ENCODE measurements at places on chromosomes 12 and 14.

- no peak overlapping the region for H3K4me3 ChIP-seq
- H3K27ac ChIP-seq: no peak overlapping the region
- H3K27me3 ChIP-seq: no peaks in the 10 kb centered on the region
- H3K36me3 ChIP-seq: no peaks in the 10 kb centered on the region
- H3K4me1 ChIP-seq: peaks cover 16% of the 10 kb centered on the region
- DNase-seq: no peak
Observed at GRCh38 chr12:509500-509899, 49.8 kb downstream of the B4GALNT3 start.

- H3K27me3 ChIP-seq: peaks cover 9% of the 10 kb centered on the region
- H3K36me3 ChIP-seq: no peaks in the 10 kb centered on the region
- H3K4me3 ChIP-seq: no peak overlapping the region
Observed at GRCh38 chr14:100571837-100572236, 15.4 kb downstream of the BEGAIN start.

DNA sequence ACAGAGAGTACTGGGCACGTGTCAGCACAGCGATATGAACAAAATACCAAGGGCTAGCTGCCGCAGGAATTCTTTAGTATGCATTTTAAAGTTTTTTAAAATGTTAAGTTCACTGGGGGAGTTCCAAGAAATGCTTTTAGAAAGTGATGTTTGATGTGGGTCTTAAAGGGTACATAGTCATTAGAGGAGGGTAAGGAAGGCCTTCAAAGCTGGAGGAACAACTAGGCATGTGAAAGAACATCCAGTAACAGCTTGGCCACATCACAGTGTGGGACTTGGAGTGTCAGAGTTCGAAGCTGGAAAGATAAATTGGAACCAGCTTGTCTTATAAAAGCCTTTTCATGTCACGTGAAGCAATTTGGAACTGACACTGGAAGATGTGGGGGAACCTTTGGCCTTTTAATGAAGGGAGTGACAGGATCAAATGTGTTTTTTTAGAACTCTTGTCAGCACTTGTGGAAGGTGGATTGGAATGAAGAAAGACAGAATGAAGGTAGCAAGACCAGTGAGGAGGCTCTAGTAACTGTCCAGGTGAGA lies 57.7 kb downstream of the WDR20 start:
- H3K27ac ChIP-seq: no peak overlapping the region
- no peaks in the 10 kb centered on the region for H3K36me3 ChIP-seq
- H3K4me1 ChIP-seq: peaks cover 18% of the 10 kb centered on the region
- no peak overlapping the region for H3K4me3 ChIP-seq
- no peak for DNase-seq

DNA sequence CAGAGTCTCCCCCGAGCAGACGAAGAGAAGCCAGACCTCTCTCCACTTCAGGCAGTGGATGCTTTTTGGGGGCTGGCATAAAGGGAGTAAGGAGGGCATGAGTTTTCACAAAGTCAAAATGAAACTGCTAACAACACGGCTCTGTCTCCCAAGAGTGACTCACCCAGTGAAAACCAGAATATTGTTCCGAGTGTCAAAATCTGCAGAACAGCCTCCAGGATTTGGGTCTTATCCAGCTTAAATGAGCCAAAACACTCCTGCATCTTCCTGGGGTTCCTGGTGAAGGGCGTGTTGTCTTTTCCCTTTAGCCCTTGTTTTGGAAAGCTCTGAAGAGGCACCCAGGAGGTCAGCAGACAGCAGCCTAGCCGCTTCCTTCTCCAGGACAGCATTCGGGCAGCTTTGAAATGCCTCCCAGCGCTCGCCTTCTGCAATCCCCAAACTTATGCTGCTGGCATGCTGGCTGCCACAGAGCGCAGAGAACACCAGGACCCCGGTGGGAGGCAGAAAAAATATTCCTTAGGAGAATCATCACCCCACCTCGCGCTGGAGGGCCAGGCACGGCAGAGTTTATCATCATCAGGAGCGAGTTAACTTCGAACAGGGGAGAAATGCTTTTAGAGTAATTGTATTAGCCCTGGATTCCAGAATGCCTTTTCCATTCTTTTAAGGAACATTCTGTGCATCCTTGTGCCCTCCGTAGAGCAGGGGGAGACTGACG lies 117.7 kb upstream of the NCOR2 start:
- H3K4me3 ChIP-seq: peak overlapping the region; percentile 19
- peak; percentile 92 for DNase-seq
- peaks cover 79% of the 10 kb centered on the region for H3K4me1 ChIP-seq
- no peaks in the 10 kb centered on the region for H3K36me3 ChIP-seq
- no peaks in the 10 kb centered on the region for H3K27me3 ChIP-seq

DNA sequence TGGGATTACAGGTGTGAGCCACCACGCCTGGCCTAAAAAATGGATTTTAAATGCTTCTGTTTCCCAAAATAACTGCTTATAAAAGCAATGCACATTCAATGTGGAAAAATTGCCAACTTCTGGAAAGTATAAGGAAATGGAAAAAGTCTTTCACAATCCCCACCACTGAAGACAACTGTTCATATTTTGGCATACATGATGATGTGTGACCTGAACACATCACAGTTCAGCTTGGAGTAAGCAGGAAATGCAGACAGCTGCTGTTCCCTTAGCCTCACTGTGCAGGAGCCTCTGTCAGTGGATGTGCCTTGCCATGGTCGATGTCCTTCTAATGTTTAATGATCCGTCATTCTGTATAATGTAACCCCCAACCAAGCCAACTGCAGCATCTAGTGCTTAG lies 5.2 kb downstream of the MTERF2 start:
- H3K27ac ChIP-seq: no peak overlapping the region
- H3K27me3 ChIP-seq: no peaks in the 10 kb centered on the region
- no peaks in the 10 kb centered on the region for H3K36me3 ChIP-seq

GRCh38 chr12:78229591-78230101 lies 399.0 kb downstream of the NAV3 start:
- H3K27ac ChIP-seq: no peak overlapping the region
- H3K4me1 ChIP-seq: no peaks in the 10 kb centered on the region
- no peak for DNase-seq
- no peak overlapping the region for H3K4me3 ChIP-seq
- H3K36me3 ChIP-seq: no peaks in the 10 kb centered on the region

- DNase-seq: no peak
- no peak overlapping the region for H3K27ac ChIP-seq
- no peak overlapping the region for H3K4me3 ChIP-seq
- H3K36me3 ChIP-seq: peaks cover 61% of the 10 kb centered on the region
- no peaks in the 10 kb centered on the region for H3K4me1 ChIP-seq
Observed at GRCh38 chr12:132720606-132721345, 10.1 kb downstream of the PGAM5 start.

DNA sequence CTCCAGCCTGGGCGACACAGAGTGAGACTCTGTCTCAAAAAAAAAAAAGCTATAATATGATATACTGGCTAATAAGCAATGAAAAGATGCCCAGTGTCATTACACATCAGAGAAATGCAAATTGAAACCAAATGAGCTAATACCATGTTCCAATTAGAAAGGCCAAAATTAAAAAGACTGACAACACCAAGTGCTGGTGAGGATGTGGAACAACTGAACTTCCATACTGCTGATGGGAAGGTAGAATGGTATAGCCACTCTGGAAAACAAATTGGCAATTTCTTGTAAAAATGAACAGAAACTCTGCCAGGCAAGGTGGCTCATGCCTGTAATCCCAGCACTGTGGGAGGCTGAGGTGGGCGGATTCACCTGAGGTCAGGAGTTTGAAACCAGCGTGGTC lies 8.5 kb upstream of the PHETA1 start:
- no peaks in the 10 kb centered on the region for H3K36me3 ChIP-seq
- no peak for DNase-seq
- no peak overlapping the region for H3K27ac ChIP-seq
- H3K27me3 ChIP-seq: no peaks in the 10 kb centered on the region

- no peaks in the 10 kb centered on the region for H3K36me3 ChIP-seq
- peaks cover 12% of the 10 kb centered on the region for H3K4me1 ChIP-seq
- H3K27ac ChIP-seq: peak overlapping the region; percentile 25
- no peak for DNase-seq
- H3K4me3 ChIP-seq: no peak overlapping the region
- no peaks in the 10 kb centered on the region for H3K27me3 ChIP-seq
Observed at GRCh38 chr14:51442513-51443175, 202.6 kb downstream of the TMX1 start.

GRCh38 chr14:105076296-105076804 lies 11.1 kb upstream of the GPR132 start:
- no peak overlapping the region for H3K27ac ChIP-seq
- DNase-seq: no peak
- H3K36me3 ChIP-seq: no peaks in the 10 kb centered on the region
- H3K27me3 ChIP-seq: no peaks in the 10 kb centered on the region
- peaks cover 26% of the 10 kb centered on the region for H3K4me1 ChIP-seq
- H3K4me3 ChIP-seq: no peak overlapping the region

DNA sequence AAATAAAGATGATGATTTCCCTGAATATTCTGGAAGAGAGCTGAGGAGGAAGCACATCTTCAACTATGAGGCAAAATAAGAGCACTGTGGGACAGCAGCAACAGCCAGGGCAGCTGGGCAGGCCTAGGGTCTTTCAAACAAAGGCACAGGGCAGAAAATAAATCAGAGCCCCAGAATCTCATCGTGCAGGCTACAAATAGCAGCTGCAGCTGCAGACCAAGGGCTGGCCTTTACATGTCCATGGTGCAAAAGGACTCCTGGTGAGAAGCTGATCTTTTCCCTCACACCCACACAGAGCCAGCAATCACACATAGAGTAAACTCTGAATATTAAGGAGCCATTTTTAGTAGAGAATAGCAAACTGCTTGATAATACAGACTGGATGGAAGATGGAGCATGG lies 13.6 kb upstream of the MYBPC1 start:
- no peak overlapping the region for H3K4me3 ChIP-seq
- H3K36me3 ChIP-seq: no peaks in the 10 kb centered on the region
- DNase-seq: no peak
- H3K27ac ChIP-seq: no peak overlapping the region

GRCh38 chr12:58500399-58500798 lies 419.9 kb downstream of the LRIG3 start:
- H3K36me3 ChIP-seq: no peaks in the 10 kb centered on the region
- H3K27me3 ChIP-seq: no peaks in the 10 kb centered on the region
- H3K27ac ChIP-seq: no peak overlapping the region
- no peak overlapping the region for H3K4me3 ChIP-seq
- DNase-seq: no peak
- H3K4me1 ChIP-seq: peaks cover 7% of the 10 kb centered on the region

GRCh38 chr12:24937553-24938244 lies 11.2 kb downstream of the BCAT1 start:
- no peaks in the 10 kb centered on the region for H3K4me1 ChIP-seq
- no peaks in the 10 kb centered on the region for H3K36me3 ChIP-seq
- no peak for DNase-seq
- H3K4me3 ChIP-seq: no peak overlapping the region
- no peak overlapping the region for H3K27ac ChIP-seq

DNA sequence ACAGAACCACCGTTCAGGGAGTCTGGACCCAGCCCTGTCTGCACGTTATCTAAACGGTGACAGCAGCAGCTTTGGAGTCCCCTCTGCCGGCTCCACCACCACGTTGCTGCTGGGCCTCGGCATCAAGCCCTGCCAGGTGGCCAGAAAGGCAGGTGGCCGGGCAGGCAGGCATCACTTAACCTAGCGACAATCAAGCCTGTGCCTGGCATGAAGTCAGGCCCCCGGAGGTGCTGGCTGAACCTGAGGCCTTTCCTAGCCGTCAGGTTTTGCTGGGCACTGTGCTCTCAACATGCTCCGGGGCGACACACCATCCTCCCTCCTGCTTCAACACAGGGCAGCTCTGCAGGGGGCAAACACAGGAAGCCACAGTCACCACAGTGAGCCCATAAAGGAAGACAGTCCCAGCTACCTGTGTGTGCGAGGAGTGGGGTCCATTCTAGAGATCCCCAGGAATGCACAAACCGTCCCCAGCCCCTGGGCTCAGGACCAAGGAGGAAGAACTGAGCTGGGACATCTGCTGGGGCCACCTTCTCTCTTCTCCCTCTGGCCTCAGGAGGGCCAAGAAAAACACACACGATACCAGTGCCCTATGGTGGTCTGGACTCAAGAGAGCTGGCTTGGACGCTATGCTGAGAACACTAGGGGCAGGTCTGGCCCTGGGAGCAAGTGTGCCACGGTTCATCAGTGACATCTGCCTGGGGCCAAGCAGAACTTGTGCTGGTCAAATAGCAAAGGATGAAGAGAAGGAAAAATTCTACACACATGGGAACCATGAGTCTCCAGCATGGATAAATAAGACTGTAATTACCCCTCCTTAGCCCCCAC lies 44.7 kb downstream of the CCDC88C start:
- H3K27me3 ChIP-seq: no peaks in the 10 kb centered on the region
- H3K4me3 ChIP-seq: peak overlapping the region; percentile 4
- no peak overlapping the region for H3K27ac ChIP-seq
- H3K36me3 ChIP-seq: no peaks in the 10 kb centered on the region
- DNase-seq: no peak

- no peaks in the 10 kb centered on the region for H3K36me3 ChIP-seq
- no peaks in the 10 kb centered on the region for H3K27me3 ChIP-seq
- no peak for DNase-seq
- no peak overlapping the region for H3K4me3 ChIP-seq
- no peak overlapping the region for H3K27ac ChIP-seq
Observed at GRCh38 chr12:684416-684815, 21.2 kb upstream of the NINJ2 start.

Measured in vagina (tissue), 2 donors.